ENCODE measurements at places on chromosomes 16 and 17. TPM values are rescaled to one million over a fixed set of nuclear protein-coding genes. Genes with fewer than 3 reads are reported as not detected.

The ZNF267 gene
- total RNA-seq, result 17.0 TPM

The TBC1D3 gene
- not detected for total RNA-seq

GRCh38 chr16:52603015-52603414, 56.1 kb upstream of the TOX3 start:
- H3K27ac ChIP-seq, result no peak overlapping the region
- H3K36me3 ChIP-seq, result no peaks in the 10 kb centered on the region
- H3K4me3 ChIP-seq, result no peak overlapping the region

GRCh38 chr17:9169116-9169515, 147.8 kb downstream of the NTN1 start:
- no peaks in the 10 kb centered on the region for H3K27me3 ChIP-seq
- no peaks in the 10 kb centered on the region for H3K36me3 ChIP-seq
- H3K4me1 ChIP-seq, result no peaks in the 10 kb centered on the region
- no peak overlapping the region for H3K4me3 ChIP-seq

GRCh38 chr16:4316864-4317531, 1.1 kb downstream of the GLIS2 start:
- no peaks in the 10 kb centered on the region for H3K36me3 ChIP-seq
- H3K4me3 ChIP-seq, result peak overlapping the region; percentile 66
- peaks cover 11% of the 10 kb centered on the region for H3K27me3 ChIP-seq
- H3K4me1 ChIP-seq, result peaks cover 69% of the 10 kb centered on the region
- DNase-seq, result peak; percentile 84
- peak overlapping the region; percentile 82 for H3K27ac ChIP-seq

The SLC16A6 gene
- total RNA-seq, result 7.5 TPM

DNA sequence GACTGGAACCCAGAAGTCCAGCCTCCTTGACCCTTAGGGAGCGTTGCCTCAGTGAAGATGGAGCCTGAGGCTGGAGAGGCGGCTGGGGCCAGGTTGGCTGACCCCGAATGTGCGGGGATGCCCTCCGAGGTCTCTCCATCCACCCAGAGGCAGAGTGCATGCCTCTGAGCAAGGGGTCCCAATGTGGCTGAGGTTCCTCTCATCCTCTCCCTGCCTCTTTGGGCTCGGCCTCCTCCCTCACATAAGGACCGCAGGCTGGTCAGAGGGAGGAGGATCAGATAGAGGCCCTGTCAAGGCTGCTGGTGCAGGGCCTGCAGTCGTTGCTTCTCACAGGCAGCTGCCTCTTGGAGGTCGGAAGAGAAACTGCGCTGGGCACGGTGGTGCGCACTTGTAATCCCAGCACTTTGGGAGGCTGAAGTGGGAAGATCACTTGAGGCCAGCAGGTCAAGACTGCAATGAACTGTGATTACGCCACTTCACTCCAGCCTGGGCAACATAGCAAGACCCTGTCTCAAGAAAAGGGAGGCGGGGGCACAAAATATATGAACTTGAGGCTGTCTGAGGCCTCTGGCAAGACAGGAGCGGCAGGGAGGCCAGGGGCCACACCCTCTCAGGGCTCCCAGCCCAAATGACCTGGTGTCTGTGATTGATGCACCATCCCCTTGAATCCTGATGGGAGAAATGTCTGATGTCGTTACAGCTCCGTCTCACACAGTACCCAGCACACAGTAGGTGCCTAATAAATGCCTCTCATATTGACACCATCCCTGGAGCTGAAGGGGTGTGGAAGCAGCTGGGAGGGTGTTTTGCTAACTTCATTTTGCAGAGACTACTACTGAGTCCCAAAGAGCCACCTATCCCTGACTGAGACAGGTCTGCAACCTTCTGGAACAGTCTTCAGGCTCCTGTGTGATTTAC, 220.1 kb upstream of the GSE1 start:
- H3K27ac ChIP-seq, result no peak overlapping the region
- DNase-seq, result peak; percentile 34
- no peak overlapping the region for H3K4me3 ChIP-seq
- no peaks in the 10 kb centered on the region for H3K27me3 ChIP-seq
- no peaks in the 10 kb centered on the region for H3K36me3 ChIP-seq
